Lower leg skin (tissue), 4 donors: ENCODE measurements at places on chromosomes 16 and 17.

DNA sequence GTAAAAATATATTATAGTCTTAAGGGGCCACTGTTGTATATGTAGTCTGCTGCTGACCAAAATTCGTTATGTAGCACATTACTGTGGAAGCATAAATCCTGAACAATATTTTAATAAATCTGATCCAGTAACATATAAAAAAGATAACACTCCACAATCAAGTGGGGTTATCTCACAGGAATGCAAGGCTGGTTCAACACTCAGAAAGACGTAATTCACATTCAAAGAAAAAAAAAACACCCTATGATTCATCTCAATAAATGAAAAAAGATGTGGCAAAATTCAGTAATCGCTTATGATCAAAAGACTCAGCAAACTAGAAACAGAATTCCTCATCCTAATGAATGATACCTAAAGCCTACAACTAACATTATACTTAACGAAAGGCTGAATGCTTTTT is 47.8 kb downstream of the CREBBP start:
- no peak for DNase-seq

GRCh38 chr17:67571478-67571877 is 146.3 kb upstream of the NOL11 start:
- DNase-seq = no peak

DNA sequence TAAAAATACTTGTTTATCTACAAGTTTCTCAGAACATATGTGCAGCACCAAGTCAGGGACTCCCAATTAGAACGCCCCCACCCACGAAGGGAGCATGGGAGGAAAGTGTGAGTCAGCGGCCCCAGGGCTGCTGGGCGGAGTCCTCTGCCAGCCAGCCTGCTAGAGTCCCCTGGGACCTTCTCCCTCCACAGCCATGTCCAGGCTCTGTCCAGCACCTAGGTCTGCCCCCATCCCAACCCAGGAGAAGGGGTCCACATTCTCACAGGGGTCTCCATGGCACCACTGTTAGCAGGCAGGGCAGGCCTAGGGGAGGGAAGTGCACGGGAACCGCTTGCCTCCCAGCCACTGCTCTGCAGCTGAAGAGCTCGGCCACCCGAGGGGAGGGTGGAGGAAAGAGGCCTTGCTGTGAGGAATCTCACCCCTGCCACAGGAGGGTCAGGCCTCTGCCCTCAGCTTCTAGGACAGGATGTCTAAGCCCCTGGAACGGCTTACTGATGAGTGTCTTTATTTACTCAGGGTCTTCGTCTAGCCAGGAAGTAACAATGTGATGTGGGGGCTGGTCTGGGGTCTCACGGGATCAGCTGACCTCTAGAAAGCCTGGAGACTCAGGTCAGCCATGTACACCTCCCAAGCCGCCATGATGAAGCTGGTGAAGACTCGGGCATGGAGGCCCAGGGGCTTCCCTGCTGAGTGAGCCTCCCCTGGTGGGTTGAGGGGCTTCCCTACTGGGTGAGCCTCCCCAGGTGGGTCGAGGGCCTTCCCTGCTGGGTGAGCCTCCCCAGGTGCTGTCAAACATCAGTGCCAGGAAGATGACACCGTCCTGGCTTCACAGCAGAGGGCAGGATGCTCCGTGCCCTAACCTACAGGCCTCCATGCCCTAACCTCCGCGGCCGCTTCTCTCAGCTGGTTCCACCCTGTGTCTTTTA is 190.3 kb downstream of the RBFOX3 start:
- no peak for DNase-seq

GRCh38 chr17:49369089-49369488 is 7.0 kb upstream of the ZNF652 start:
- peak; percentile 10 for DNase-seq

- peak; percentile 37 for DNase-seq
These were observed 550 bp upstream of the RNF213 start for GRCh38 chr17:80260069-80260535.

DNA sequence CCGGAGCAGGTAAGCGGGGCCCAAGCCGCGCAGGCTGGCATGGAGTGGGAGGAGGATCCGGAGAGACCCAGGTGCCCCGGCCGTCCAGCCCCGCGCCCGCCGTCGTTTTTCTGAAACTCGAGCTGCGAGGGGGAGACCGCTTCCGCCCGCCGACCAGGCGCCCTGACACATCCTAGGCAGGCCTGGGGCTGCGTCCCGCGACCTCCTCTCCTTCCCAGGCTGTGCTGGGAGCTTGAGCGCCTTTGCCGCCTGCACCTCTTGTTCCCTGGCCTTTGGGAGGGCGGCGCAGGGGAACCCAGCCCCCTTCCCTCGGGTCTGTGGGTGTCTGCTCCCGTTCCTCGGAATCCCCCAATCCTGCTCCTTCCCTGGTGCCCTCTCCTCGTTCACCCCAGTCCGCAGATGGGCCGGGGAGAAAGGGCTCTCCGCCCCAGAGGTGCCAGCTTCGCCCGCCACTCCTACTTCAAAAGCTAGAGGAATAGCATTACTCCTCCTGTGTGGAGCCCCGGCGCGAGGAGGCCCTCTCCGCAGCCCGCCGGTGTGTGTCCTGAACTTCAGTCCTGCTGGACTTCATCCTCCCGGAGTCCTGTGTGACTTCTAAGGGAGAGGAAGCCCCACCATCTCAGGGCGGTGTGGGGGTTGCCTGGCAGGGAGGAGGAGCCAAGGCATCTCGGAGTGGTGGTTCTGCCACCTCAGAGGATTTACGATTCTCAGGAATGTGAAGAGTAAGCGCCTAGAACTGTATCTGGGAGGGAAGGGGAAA is 1.0 kb downstream of the NHERF1 start:
- no peak for DNase-seq

DNA sequence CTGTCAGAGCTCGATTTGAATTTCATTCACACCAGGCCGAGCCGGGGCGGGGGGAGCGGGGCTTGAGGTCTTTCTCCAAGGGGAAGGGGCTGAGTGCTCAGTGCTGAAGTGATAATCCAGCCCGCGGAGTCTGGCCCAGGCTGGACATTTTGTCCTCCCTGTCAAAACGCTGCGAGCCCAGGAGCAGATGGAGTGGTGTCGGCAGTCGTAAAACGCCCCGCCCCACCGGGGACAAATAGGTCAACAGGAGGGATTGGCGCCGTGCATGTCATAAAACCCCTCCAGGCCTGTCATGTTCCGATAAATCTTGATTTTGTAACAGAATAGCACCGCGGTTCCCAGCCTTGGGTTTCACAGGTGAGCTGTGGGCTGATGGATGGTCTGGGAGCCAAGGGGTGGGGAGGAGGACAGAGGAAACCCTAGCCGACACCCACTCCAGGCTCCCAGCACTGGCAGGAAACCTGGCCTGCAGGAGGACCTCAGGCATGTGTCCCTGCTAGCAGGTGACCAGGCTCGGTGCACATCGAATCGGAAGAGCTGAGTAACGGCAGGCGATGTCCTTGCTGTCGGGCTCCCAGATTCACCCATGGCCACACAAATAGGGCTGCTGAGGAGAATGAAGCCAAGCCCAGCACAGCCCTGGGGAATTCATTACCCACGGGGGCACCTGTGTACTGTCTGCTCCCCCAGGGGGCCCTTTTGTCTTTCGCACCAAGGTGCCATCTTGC is 341.4 kb downstream of the FOXL1 start:
- no peak for DNase-seq

DNA sequence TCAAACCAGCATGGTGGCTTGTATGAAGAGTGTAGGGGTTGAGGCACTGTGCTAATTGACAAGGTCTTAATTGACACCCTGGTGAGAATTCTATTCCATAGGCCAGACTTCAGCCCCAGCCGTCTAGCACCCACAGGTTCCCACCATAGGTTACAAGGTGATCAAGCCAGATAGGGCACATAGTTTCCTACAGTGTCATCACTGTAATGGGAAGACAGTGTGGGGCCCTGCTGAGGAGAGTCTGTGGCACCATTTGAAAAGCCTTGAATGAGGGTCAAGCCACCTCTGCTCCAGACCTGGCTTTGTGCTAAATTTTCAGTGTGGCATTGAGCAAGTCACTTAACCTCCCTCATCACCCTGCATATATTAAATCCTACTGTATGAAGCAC is 36.2 kb downstream of the YPEL2 start:
- no peak for DNase-seq
